ENCODE measurements at places on chromosomes 1 and 21. TPM values are rescaled to one million over a fixed set of nuclear protein-coding genes. Genes with fewer than 3 reads are reported as not detected.

Gene HMGN2
- total RNA-seq, result 187 TPM

Gene KRTAP19-1
- not detected for total RNA-seq

Gene TMPRSS15
- total RNA-seq, result not detected

Gene VWA5B1
- total RNA-seq, result under 0.01 TPM

Gene KIAA0040
- total RNA-seq, result 16.4 TPM

Gene S100A1
- 0.54 TPM for total RNA-seq

Gene BRINP2
- under 0.01 TPM for total RNA-seq

Gene S100A7A
- total RNA-seq, result not detected

Gene PLXNA2
- 0.27 TPM for total RNA-seq

Gene VANGL2
- 3.8 TPM for total RNA-seq

Gene ESRRG
- not detected for total RNA-seq

Gene RNF207
- total RNA-seq, result 2.2 TPM

Gene CD34
- total RNA-seq, result 126 TPM

Gene PDC
- total RNA-seq, result not detected

Gene ERI3
- 44.4 TPM for total RNA-seq

Gene FGR
- 10.8 TPM for total RNA-seq

Gene TNFSF18
- total RNA-seq, result under 0.01 TPM

Gene TAF12
- 14.0 TPM for total RNA-seq

Gene GSTM1
- not detected for total RNA-seq

Measured in hematopoietic multipotent progenitor cell (in vitro differentiated cells).